CD4-positive, CD25-positive, alpha-beta regulatory T cell (primary cell): ENCODE measurements at places on chromosomes 3 and 15.

- peak; percentile 18 for DNase-seq
These were observed 401 bp downstream of the SEC11A start for GRCh38 chr15:84715441-84716035.

GRCh38 chr3:194935061-194935460, 249.4 kb downstream of the FAM43A start:
- no peak for DNase-seq

- no peak for DNase-seq
These were observed 40.0 kb upstream of the SCAANT1 start for GRCh38 chr3:63952248-63952594.

DNA sequence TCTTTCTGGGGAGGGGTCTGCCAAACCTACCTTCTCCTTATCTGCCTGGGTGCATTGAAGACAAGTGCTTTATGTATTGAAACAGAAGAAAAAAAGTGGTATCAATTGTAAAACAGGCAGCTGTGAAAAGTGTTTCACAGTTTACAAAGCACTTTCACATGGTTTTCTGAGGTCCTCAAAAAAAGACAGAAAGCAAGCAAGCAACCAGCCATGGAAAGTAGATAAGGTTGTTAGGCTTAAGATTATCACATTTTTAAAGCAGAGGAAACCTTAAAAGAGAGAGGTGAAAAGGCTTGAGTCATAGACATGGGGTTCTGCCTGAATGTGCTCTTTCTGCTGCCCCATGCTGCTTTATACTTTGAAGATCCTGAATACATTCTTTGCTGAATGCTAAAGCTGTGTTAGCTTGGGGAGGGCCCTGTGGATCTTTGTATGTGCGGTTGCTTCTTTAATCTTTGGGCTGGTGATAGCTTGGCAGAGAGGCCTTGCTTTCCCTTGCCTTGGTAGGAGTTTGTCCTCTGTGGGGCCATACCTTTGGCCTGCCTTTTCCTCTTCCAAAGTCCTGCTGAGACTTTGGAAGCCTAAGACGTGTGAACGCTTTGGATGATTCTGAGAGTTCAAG, 2.6 kb downstream of the SMAD3 start:
- no peak for DNase-seq

- DNase-seq, result no peak
These were observed 511.1 kb upstream of the UBE2E2 start for GRCh38 chr3:22691856-22692628.
